ENCODE measurements at places on chromosomes 6 and 20.

- no peak for DNase-seq
Observed at GRCh38 chr20:17636523-17637412, 45.3 kb downstream of the RRBP1 start.

DNA sequence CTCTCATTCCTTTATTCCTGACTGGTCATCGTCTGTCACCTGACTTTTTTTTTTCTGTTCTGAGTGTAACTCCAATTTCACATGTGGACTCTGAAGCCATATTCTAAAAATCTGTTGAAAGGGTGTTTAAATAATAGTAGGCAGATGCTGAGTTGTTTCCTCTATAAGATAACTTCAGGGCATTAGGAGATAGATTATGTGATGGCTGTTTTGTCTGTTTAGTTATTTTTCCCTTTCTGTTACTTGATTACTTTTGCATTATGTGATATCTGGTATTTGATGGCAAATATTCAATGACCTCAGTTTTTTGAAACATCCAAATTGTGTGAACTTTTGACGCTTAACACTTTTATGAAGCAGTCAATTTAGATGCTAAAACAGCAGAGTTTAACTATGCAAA is 486.0 kb downstream of the BCKDHB start:
- DNase-seq: no peak

GRCh38 chr6:17892097-17892686 is 95.2 kb downstream of the KIF13A start:
- no peak for DNase-seq

GRCh38 chr20:63493563-63494020 is 5.3 kb downstream of the EEF1A2 start:
- no peak for DNase-seq

DNA sequence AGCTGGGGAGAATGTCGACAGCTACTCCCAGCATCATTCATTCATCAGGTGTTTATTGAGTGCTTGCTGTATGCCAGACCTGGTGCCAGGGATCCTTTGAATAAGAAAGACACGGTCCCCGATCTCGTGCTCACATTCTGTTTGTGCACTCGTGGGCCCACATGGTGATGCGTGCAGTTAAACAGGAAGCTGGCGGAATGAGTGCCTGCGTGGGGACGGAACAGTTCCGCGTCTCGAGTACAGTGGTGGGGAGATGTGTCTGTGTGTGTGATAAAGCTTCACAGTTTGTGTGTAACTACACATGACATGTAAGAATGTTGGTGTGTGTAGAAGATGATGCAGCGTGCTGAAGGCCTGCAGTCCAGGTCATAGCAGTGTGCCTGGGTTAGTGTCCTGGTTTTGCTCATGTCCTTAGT is 6.5 kb downstream of the RBM38 start:
- DNase-seq: no peak

DNA sequence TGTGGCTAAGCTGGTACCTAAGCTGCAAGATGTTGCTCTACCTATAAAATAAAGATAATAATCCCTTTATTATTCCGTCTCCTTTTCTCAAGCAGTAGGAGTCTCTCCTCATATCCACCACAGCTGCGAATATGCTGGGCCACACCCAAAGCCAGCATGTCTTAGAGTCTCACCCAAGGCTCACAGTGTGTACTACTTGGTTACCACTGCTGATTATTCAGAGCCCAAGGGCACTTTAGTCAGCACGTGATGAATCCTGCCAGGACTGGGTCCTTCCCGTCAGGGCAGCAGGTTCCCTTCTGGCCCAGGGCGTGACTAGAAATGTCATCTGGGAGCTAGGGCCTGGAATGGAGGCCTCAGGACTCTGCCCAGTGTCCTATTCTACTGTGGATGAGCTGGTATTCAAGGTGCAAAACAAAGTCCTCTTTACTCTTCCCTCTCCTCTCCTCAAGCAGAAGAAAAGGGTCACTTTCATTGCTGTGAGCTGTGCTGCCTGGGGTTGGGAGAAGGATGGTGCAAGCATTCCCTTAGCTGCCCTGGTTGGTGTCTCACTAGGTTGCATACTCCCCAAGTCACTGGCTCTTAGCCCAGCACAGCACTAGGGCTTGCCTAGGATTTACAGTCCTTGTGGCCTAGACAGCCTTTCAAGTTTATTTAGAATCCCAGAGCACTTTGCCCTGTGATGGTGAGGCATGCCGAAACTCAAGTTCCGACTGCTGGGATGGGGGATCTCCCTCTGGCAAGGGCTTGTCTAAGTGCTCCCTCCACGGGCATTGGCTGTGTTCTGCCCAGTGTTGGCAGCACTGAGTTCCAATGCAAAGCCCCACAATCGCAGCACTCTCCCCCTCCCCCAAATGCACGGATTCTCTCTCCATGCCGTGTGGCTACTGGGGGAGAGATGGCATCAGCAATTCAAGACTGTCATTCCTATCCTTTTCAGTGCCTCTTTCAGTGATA is 320.2 kb downstream of the BTBD9 start:
- DNase-seq: peak; percentile 19

DNA sequence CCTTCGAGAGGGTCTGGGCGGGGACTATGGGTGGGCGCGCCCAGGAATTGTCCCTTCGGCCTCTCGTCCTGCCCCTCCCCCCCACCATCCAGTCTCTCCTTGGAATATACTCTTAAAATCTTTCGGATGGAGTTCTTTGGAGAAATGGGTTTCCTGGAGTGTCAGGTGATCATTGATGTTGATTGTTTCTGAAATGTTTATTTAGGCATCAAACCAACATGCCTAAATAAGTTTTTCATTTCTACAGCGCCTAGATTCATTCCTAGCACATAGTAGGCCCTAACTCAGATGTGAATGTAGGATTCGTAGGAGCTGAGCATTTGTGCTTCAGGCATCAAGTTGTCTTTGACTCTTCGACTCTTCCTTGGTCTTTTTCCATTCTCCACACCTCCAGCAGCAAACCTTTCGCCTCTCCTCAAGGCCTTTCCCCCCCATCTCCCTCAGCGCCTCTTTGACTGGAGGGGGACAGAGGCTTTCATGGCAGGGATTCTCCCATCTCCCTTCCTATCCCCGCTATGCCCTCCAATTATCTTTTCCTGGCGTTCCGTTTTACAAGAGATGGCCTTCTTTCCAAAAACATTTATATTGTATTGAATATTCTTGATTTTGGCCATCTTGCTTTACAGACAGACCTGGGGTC is 610 bp downstream of the CASP8AP2 start:
- DNase-seq: no peak

- DNase-seq: peak; percentile 69
Observed at GRCh38 chr20:38221119-38221589, 39.4 kb downstream of the KIAA1755 start.

GRCh38 chr20:48815537-48815936 is 12.3 kb downstream of the PREX1 start:
- DNase-seq: no peak

GRCh38 chr6:85416049-85416448 is 33.8 kb upstream of the NT5E start:
- peak; percentile 56 for DNase-seq

DNA sequence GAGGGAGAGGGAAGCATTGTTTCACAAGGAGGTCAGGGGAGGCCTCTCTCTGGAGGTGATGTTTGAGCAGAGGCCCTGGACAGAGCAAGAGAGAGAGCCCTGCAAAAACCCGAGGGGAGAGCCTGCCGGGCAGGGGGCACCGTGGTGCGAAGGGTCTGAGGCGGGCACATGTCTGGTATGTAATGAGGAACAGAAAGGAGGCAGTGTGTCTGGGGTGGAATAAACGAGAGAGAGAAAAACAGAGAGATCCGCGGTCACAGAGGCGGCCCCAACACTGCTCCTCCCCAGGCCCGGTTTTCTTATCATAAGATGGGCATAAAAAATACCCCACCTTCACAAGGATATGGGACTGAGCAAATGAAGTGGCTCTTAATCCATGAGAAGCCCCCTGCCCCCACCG is 119.2 kb downstream of the PREX1 start:
- no peak for DNase-seq

DNA sequence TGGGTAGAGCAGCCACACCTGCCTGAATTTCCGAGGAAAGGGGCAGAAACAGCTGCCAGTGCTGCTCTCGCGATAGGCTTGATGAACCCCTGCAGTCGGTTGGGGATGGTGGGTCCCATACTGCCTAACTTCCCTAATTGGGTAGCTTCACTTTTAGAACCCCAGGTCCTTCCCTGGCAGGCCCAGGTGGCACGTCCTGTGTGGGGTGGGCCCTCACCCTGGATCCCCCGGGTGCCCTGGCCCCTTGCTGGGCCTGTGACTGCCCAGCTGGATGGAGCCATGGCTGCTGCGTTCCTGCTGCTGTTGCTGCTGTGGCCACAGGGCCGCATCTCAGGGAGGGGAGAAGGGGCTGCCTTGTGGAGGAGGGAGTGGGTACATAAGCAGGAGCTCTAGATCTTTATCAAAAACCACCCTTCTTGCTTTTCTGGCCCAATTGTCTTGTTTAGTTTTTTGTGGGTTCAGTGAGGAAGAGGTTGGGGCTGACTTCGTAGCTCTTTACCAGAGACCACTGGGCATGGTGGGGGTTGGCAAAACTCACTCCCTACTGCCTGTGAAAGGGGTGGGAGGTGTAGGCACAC is 19.2 kb downstream of the TREML4 start:
- DNase-seq: no peak

GRCh38 chr6:145561095-145562072 is 173.9 kb downstream of the EPM2A start:
- no peak for DNase-seq

DNA sequence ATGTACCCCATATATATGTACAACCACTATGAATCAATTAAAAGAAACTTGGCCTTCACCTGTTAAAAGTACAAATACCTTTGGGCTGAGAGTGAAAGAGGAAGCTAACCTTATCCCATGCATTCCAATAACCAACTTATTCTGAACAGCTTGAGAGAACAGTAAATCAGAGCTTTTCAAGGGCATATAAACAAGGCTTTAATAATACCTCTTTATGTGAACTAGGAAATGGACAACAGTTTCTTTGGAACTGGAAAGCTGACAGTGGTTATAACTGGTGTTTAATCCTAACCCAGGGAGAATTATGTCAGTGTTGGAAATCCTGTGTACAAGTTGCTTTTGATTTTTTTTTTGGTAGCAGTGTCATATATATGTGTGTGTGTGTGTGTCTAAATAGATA is 170.5 kb downstream of the TFAP2B start:
- no peak for DNase-seq

DNA sequence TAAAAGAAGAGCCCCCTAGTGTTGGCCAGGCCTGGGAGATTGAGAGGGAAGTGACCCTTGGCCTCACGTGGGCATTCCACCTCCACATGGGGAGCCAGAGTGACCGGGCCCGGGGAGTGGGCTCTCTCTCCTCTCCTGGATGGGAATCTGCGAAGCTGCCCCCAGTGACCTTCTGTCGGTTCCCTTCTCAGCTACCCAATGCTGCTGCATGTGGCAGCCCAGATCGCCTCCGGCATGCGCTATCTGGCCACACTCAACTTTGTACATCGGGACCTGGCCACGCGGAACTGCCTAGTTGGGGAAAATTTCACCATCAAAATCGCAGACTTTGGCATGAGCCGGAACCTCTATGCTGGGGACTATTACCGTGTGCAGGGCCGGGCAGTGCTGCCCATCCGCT is 10.1 kb upstream of the GTF2H4 start:
- DNase-seq: no peak

DNA sequence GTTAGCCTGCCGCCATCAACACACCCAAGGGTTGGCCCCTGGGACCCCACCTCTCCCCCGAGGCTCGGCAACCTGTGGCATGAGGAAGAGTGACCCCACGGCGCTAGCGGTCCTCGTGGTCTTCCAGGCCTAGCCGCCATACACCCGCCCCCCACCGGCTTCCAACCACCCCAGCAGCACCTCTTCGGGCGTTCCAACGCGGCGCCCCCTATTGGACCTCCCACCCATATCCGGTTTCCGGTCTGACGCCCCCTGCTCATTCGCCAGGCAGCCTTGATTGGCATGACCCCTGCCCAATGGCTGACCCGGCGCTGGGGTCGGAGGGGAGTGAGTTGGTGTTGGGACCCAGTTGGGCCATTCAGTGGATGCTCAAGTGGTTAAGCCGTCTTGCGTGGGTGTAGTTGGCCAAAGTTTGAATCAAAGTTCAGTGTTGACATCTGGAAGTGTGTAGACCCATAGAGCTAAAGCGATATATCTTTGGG is at the start of gene GNAS-AS1:
TSS of gene GNAS-AS1 (minus strand) at position 210 of the 482 bp plus-strand sequence.
- DNase-seq: peak; percentile 84

Measured in EH (cell line).